ENCODE measurements at places on chromosomes 7 and 10.

DNA sequence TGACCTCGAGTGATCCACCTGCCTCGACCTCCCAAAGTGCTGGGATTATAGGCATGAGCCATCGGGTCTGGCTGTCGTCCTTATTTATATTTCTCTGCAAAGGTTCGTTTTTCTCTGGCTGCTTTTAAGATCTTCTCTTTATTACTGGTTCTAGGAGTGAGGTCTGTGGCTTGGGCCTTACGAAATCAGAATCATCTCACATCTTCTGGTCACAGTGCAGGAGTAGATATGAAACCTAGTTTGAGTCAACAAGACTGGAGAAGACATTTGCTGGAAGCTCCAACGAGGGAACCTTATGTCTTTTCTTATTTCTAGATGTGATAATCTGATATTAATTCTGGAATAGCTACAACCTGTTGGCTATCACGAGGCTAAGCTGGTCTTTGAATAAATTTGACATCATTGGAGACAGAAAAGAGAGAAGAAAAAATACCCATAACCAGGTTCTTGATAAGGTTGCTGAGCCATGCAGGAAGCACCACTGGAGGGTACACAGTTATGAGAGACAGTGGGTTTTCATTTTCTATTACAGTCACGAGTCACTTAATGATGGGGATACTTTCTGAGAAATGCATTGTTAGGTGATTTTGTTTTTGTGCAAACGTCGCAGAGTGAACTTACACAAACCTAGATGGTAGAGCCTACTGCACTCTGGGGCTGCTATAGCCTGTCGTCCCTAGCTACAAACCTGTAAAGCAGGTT lies 25.6 kb upstream of the IL15RA start:
- DNase-seq, result no peak

- DNase-seq, result no peak
Observed at GRCh38 chr10:77027576-77027975, 610.0 kb downstream of the KCNMA1 start.

- no peak for DNase-seq
Observed at GRCh38 chr7:128737867-128738385, 1.2 kb upstream of the CALU start.

DNA sequence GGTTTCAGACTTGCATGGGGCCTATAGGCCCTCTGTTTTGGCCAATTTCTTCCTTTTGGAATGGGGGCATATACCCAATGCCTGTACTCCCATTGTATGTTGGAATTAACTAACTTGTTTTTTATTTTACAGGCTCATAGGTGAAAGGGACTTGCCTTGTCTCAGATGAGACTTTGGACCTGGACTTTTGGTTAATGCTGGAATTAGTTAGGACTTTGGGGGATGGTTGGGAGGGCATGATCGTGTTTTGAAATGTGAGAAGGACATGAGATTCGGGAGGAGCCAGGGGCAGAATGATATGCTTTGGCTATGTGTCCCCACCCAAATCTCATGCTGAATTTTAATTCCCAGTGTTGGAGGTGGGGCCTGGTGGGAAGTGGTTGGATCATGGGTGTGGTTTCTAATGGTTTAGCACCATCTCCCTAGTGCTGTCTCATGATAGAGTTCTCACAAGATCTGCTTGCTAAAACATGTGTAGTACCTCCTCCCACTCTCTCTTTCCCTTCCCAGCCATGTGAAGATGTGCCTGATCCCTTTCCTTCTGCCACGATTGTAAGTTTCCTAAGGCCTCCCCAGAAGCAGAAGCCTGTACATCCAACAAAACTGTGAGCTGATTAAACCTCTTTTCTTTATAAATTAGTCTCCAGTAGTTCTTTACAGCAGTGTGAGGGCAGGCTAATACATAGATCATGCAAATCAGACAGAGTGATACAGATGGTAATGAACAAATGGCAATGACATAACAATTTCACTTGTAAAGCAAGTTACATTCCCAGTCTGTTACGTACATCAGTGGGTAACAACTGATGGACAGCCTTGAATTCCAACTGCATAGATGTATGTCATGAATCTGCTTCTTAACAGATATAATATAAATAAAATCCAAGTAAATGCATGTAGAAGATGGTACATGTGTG lies 146.2 kb downstream of the SGMS1 start:
- no peak for DNase-seq

- no peak for DNase-seq
Observed at GRCh38 chr10:104074505-104074904, 11.2 kb downstream of the COL17A1 start.

DNA sequence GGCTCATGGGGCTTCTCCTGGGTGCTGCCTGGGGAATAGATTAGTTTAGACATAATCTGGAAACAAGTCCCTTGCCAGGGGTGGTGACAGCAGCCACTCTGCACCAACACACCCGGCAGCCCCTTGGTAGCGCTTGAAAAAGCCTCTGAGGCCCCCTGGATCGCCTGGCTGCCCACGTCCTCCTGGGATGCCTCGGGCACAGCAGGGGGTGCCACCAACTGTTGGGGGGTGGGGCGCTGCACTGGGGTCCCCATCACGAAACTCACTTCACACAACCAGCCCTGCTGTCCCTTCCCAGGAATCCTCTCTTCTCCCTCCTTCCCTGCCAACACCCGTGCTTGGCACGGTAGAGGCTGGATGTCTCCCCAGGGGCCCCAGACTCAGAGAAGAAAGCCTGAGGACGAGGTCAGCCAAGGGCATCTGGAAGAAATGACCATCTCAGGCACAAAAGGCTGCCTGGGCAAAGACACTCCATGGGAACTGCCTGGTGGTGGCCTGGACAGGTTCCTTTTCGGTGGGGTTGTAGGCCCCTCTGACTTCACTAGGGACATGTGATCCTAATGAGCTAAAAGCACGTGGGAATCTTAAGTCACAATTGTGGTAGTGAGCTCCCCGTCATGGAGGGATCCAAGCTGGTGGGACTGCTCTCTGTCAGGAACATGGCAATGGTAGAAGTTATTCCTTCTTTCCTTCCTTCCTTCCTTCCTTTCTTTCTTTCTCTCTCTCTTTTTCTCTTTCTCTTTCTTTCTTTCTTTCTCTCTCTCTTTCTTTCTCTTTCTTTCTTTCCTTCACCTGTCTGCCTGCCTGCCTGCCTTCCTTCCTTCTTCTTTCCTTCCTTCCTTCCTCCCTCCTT lies 11.3 kb downstream of the TMEM270 start:
- DNase-seq, result no peak

GRCh38 chr10:24419066-24419465 lies 210.1 kb downstream of the KIAA1217 start:
- no peak for DNase-seq

DNA sequence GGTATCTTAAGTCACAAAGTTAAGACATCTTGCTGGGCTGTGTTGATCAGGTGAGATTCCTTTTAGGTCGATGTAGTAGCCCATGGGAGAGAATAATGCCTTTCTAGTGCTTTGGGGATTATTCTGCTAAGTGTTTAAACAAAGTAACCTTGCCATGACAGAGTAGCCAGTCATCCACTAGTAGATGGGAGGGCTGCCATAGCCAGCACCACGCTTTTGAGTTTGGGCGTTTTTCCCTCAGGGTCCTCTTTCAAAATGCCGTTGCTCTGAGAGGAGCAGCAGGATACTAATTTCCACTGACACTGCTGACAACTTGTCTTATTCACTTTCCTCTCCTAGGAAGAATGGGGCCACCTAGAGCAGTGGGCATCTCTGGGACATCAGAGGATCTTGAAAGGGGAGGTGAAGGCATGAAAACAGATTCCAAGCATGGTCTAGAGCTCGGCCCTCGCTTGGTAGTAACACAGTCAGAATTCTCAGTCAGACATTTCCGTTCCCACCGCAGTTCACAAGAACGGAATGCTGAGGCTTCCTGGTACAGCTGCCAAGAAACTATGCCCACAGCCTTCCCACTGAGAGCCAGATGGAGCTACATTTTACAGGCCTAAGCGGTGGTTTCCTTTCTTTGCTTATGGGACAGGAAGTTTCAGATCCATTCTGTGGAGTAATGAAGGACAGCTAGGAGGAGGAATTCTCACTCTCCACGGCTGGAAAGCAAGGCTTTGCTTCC lies 15.3 kb upstream of the RSU1 start:
- no peak for DNase-seq

GRCh38 chr7:27526611-27527347 lies 135.9 kb downstream of the HIBADH start:
- DNase-seq, result no peak

DNA sequence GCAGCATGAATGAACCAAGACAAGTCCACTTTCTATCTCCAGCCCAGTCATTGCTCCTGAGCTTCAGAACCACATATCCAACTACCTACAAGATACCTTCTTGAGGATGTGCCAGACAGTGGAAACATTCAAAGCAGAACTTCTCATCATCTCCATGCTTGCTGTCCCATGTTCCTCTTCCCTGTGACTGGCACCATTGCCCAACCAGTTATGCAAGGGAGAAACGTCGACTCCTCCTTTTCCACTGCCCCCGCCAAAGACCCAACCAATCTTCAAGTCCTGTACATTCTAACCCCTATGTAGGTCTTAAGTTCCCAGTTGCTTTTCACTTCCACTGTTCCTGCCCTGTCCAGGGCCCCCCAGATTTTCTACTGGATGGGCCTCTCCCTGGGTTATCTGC lies 225.7 kb downstream of the RPS24 start:
- DNase-seq, result no peak

DNA sequence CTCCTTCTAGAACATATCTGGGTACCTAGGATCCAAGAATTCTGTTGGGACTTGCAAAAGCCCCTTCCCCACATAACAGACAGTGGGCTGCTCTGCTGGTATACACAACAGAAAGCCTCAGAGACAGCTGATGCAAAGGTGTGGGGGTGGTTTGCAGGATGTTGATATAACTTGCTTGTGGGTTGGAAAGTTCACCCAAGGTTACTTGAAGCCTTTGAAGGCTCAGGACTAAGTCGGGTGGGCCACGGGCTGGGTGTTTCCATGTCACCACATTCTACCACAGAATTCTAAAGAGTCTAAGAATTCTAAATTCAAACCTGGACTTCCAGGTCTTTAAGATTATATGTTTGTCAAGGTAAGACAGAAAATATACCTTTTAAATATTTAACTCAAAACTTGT lies 7.4 kb upstream of the NRCAM start:
- DNase-seq, result no peak

GRCh38 chr10:52390388-52390787 lies 76.3 kb downstream of the DKK1 start:
- no peak for DNase-seq

GRCh38 chr7:4136501-4137110 lies 545.5 kb upstream of the FOXK1 start:
- no peak for DNase-seq

GRCh38 chr7:50315739-50316671 lies 11.5 kb downstream of the IKZF1 start:
- no peak for DNase-seq

DNA sequence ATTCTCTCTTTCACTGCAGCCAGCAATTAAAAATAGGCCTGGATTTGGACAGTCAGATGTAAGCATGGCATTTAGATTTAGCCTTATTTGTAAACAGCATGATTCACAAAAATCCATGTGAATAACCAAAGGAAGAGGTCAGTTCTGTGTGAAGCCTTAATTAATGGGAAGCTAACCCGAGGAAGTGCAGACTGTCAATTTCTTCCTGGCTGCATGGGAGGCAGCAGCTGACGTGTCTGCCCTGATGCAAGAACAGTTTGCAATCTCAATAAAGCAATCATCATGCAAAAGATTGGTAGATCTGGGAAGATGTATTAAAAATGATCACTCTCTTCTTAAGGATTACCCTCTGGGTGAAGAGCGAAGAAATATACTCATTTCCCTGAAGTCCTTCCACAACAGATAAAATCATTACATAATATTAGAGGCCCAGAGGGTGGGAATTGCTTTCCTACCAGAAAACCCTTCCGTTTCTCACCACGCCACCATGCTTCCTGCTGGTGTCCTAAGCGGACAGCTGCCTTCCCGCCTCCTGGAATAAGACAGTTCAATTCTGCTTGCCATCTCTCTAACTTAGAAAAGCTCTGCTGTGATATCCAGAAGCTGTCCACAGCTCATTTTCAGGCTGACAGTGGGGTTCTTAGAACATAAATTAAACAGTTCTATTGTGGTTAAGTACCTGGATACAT lies 526.7 kb upstream of the NRP1 start:
- no peak for DNase-seq

- DNase-seq, result no peak
Observed at GRCh38 chr7:105188201-105188600, 174.2 kb downstream of the KMT2E start.

- no peak for DNase-seq
Observed at GRCh38 chr10:20852303-20852702, 44.8 kb downstream of the NEBL start.

DNA sequence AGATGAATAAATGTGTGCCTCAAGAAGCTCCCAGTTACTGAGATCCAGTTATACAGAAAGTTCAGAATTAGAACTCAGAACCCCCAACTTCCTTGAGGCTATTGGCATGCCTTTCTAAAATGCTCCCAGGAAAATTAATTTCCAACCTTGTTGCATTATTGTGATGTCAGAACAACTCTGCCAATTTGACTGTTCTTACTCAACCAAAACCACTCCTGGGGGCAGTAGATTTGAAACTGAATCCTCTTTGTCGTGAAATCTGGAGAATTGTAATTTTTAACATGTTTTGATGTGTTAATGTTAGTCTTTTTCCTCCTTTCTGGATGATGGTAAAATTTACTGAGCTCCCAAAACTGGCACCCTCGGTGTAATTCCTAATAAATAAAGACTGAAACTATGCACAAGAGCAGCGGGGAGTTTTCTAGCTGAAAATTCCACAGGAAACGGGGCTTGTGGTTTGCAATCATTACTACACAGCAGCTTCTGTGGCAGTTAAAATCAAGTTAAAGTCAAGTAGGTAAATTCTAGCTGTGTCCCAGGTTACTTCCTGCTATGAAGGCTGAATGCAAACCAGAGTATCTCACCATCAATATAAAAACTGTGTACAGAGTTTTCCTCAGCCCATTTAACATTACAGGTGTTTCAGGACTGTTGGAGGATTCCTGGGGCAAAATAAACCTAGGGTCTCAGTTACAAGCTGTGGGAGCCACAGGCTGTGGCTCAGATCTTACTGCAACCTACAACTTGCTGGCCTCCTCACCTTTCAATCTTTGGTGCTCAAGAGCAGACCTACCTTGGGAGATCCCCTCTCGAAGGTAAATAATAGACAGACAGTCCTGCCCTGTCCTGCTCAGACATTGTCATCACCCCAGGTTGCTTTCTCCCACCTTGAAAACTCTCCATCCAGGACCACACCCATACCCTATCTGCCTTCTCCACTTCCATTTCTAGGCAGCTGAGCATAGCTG lies 156.3 kb upstream of the KMT2E start:
- no peak for DNase-seq

Data from left ventricle myocardium superior (tissue), 1 donor.